M059J (cell line): ENCODE measurements at places on chromosomes 12 and 14. TPM values are rescaled to one million over a fixed set of nuclear protein-coding genes. Genes with fewer than 3 reads are reported as not detected.

GRCh38 chr14:54808326-54809161, 94.1 kb downstream of the GCH1 start:
- no peak for DNase-seq

Gene RNF212B
- not detected in 2 replicates for total RNA-seq

GRCh38 chr14:45658226-45658916, 405.4 kb upstream of the MIS18BP1 start:
- DNase-seq: no peak

DNA sequence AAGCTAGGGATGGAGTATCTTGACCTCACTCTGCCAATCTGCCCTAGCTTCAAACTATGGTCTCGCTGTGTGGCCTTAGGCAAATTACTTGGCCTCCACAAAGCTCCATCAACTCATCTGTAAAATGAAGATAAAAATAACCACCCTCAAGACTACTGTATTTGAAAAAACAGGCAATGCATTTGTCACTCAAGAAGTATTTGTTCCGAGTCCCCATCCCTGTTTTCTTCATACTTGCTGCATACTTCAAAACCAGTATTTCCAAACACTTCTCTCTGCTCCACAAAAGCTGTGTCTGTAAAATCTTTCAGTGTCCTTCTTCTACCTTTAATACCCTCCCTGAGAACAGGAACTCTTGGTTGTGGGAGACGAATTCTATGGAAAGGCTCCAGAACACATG, 47.9 kb downstream of the GTF2A1 start:
- DNase-seq: no peak

DNA sequence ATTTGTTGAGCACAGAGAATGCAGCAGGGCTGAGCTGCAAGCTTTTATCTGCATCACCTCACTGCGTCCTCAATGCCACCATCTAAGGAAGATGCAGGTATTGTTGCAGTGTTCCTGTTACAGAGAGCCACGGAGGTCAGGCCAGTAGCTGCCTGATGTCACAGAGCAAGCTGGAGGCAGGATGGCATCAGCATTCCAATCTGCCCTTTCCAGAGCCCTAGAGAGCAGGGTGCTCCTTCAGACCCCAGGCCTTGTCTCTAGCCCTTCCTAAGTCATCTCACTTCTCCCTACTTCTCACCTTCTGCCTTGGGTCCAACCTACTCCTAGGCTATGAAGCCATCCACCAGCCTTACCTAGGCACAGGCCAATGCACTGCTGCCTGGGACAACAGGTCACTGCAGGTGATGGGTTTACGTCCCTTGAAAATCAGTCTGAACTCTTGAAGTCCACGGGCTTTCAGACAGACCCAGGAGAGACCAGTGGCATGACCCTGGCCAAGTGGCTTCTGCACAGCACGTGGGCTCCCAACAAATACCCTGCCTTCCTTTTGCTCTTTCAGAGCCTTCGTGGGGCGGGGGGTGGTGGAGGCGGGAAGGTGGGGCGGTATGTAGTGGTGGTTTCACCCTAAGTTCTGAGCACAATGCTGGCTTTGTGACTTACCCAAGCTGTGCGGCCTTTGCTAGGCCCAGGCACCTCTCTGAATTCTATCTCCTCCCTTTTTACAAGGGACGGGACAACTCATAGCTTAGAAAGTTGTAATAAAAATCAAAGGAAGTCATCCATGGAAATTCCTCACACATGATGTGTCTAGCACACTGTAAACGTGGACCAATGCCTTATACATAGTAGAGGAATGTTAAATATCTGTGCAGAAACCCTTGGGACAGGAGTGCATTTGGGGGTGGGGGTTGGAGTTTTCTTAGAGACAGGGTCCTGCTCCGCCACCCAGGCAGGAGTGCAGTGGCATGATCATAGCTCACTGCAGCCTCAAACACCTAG, 136.0 kb downstream of the KSR2 start:
- DNase-seq: peak; percentile 85

GRCh38 chr14:106877517-106877916, 1351.1 kb downstream of the TMEM121 start:
- no peak for DNase-seq

Gene NOS1
- 0.05 TPM in 1 of 2 replicates, not detected in the other for total RNA-seq

Gene NDRG2
- 0.94 and 2.2 TPM in 2 replicates for total RNA-seq

- DNase-seq: peak; percentile 3
Measured at GRCh38 chr12:92675092-92675865, 27.5 kb upstream of the PLEKHG7 start.

Gene OR6C74
- not detected in 2 replicates for total RNA-seq

GRCh38 chr14:76867516-76868453, 41.6 kb downstream of the LRRC74A start:
- DNase-seq: no peak
